Spleen (tissue), 13 donors: ENCODE measurements at places on chromosomes 3 and 15.
A peak's percentile ranks its signal among the peaks of the same experiment; 100 is the strongest.

GRCh38 chr15:84033793-84034553, 201.6 kb upstream of the GOLGA6L4 start:
- no peak for DNase-seq

GRCh38 chr3:145124900-145125678, 1035.9 kb downstream of the PLOD2 start:
- DNase-seq, result no peak

GRCh38 chr15:61731099-61731498, 329.1 kb downstream of the VPS13C start:
- DNase-seq, result no peak

GRCh38 chr3:156812521-156813335, 13.4 kb upstream of the LEKR1 start:
- DNase-seq, result no peak

DNA sequence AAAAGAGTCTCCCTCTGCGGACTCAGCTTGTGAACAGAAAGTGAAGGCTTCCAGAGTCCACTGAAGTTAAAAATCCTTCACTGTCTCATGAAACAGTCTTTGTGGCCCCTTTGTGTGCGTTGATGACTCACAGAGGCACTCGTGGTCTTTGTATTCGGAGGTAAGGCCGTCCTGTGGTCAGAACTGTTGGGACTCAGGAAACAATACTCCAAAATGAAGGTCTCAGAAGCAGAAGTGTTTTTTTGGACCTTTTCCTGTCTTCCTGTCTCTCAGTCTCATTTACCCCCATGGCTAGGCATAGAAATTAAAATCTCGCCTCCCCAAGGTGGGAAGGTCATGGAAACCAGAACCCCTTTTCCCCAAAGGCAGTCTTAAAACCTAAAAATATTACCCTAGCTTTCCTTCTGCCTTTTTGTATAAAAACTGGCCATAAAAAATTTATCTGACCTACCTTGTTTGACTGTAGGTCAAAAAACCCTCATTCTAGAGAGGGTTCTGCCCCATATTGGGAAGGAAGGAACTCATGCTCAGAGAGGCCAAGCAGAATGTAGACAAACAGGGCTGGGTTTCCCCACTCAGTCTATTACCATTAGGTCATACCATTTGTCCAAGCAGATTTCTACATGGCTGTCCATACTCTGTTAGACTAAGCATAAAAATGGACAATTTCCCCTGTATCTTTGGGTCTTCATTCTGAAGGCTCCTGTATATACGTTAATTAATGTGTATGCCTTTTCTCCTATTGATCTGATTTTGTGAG, 19.1 kb upstream of the EPB42 start:
- DNase-seq, result no peak

DNA sequence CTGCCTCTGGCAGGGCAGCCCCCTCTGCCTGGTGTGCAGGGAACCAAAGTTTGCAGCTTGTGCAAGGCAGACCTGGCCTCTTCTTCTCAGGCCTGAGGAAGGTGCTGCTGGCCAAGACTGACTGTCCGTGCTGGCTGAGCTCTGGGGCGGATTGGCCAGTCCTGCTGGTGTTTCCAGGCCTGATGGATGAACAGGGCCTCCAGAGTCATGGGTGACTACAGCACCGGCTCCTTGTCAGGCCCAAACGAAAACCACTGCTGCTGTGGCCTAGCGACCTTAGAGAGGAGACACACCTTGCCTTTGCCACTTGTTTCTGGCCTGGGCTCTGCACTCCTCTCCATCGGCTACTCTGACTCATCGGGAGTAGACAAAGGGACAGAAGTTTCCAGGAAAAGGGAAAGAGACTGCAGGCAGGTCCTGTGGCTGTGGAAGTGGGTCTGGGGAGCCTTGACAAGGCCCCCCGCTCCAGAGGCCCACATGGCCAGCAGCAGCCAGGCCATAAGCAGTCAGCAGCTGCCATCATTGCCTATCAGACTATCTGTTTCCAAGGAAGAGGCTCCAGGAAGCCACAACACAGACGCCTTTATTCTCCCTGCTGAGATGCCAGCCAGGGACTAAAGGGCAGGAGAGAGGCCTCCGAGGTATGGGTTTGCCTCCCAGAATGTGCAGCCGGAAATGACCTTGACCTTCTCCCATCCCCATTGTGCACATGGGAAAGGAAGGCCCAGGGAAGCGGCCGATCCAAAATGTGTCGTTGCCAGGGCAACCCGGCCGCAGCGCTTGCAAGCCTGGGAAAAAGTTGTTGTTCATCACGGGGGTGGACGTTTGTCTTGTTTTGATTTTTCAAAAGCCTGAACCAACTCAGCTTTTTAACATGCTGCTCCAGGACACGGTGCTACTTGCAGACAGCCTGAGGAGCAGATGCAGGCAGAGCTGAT, 160.5 kb downstream of the CHSY1 start:
- no peak for DNase-seq

DNA sequence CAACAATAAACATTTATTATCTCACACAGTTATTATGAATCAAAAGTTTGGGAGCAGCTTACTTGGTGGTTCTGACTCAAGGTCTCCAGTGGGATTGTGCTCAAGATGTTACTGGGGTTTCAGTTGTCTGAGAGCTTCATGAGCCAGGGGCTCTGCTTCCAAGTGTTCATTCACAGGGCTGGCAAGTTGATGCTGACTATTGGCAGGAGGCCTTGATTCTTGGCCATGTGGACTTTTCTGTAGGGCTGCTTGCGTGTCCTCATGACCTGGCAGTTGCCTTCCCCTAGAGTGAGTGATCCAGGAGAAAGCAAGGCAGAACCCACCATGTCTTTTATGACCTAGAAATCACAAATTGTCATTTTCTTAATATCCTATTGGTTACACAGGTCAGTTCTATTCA, 87.2 kb upstream of the TNFAIP8L3 start:
- DNase-seq, result no peak

- DNase-seq, result no peak
Measured at GRCh38 chr15:62985768-62986167, 56.8 kb upstream of the TPM1 start.

- DNase-seq, result no peak
Measured at GRCh38 chr3:140128631-140129030, 193.6 kb downstream of the CLSTN2 start.

- DNase-seq, result no peak
Measured at GRCh38 chr3:100297784-100298183, 36.8 kb upstream of the NIT2 start.

DNA sequence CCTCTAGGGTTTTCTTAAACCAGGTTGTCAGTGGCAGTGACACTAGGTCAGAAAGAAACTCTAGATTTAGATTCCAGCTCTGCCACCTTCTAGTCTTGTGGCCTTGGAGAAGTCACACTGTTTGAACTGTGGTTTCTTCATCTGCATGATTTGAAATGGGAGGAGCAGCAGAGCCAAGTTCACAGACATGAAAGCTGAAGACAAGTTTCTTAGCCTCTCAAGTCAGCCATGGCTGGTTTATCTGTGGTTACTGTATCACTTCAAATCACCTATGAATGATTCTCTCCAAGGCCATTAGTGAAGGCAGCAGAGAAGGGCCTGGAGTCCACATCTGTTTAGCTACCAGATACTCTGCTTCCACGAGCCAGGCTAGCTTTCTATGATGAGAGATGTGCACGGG, 15.6 kb downstream of the CLEC3B start:
- no peak for DNase-seq

DNA sequence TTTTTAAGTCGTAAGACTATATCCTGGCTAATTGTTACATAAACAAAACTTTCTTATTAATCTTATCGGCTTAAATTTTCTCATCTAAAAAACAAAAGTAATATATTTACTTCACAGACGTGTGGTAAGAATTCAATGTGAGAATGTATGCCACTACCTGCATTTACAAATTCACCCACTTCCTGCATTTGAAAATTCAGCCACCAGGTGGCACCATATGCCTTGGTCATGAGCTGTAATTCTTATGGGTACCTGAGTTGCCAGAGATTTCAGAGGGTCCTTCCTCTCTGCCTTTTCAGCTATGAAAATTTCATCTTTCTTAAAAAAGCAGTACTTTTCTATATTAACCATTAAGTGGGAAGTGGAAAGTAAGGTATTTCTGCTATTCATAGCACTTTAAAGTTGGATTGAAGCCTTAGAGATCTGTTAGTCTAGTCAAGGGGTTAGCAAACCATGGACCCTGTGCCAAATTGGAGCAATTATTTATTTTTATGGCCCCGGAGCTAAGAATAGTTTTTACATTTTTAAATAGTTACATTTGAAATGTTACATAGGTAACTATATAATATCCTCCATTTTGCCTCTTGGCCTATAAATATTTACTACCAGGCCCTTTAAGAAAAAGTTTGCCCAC, 127.8 kb downstream of the HCN4 start:
- DNase-seq, result no peak

- DNase-seq, result no peak
Measured at GRCh38 chr15:68053001-68053400, 1.1 kb upstream of the PIAS1 start.

GRCh38 chr15:49492830-49493229, 69.8 kb downstream of the FGF7 start:
- no peak for DNase-seq

GRCh38 chr15:31344823-31345605, 18.4 kb downstream of the KLF13 start:
- peak; percentile 86 for DNase-seq

DNA sequence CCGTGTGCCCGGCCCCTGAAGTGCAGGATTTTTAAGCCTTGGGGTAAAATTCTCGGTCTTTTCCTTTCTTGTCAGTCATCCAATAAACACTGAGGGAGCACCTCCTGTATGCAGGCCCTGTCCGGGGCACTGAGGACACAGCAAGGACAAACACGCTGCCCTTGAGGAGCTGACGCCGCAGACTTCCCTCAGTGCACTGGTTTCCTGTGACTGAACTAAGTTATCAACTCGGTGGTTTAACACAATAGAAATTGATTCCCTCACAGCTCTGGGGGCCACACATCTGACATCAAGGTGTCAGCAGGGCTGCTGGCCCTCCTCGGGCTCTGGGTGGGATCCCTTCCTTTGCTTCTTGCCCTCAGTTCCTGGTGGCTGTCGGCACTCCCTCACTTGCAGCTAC, 65.1 kb downstream of the ZNF445 start:
- no peak for DNase-seq

GRCh38 chr15:29116970-29117700, 152.5 kb downstream of the NSMCE3 start:
- DNase-seq, result no peak

GRCh38 chr15:87761736-87762509, 494.6 kb downstream of the NTRK3 start:
- no peak for DNase-seq

DNA sequence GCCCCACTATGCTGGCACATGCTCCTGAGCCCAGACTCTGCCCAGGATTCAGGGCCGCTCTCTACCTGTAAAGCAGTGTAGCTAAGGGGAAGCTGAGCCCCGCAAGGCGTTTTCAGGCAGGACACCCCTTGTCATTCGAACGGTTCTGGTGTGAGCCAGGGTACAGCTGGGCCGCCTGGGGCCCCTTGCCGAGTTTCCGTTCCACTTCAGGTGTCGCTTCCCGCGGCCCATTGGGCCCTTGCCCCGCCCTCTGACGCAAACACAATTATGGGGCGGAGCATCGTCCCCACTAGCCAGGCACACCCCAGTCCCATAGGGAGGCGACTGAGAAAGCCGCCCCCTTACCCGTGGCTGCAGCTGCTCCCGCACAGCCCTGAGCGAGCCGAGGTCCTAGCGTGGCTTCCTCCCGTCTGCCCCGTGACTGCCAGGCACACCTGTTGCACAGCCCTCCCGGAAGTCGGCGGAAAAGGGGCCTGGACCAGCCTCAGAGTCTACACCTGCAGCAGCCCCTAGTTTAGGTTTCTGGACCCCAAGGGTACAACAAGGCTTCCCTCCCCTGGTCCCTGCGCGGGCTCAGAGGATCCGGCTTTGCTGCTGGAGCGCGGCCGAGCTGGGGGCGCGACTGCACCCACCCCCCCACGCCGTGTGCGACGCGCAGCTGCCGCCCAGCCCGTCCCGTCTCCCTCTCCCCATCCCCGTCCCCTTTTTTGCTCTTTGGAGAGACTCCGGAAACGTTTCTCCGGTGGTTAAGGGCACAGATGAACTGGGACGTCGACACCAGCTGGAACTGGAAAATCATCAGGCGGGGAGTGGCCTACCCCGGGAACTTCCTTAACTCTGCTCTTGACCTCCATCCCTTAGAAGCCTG, at the start of gene PLSCR2:
Gene PLSCR2 (minus strand): TSS at position 412 of the 868 bp plus-strand sequence. CDS start 9,657 bp downstream, outside the sequence.
- peak; percentile 95 for DNase-seq

DNA sequence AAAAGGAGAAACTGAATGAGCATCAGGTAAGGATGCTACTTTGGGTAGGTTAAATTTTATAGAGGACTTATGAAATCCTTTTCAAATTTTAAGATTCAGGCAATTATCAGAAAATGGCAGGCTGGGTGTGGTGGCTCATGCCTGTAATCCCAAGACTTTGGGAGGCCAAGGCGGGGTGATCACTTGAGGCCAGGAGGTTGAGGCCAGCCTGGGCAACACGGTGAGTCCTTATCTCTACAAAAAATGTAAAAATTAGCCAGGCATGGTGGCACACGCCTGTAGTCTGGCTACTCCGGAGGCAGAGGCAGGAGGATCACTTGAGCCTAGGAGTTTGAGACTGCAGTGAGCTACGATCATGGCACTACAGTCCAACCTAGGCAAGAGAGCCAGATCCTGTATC, 23.1 kb downstream of the DCUN1D1 start:
- DNase-seq, result no peak

GRCh38 chr3:9666704-9667445, 17.6 kb downstream of the MTMR14 start:
- peak; percentile 4 for DNase-seq

DNA sequence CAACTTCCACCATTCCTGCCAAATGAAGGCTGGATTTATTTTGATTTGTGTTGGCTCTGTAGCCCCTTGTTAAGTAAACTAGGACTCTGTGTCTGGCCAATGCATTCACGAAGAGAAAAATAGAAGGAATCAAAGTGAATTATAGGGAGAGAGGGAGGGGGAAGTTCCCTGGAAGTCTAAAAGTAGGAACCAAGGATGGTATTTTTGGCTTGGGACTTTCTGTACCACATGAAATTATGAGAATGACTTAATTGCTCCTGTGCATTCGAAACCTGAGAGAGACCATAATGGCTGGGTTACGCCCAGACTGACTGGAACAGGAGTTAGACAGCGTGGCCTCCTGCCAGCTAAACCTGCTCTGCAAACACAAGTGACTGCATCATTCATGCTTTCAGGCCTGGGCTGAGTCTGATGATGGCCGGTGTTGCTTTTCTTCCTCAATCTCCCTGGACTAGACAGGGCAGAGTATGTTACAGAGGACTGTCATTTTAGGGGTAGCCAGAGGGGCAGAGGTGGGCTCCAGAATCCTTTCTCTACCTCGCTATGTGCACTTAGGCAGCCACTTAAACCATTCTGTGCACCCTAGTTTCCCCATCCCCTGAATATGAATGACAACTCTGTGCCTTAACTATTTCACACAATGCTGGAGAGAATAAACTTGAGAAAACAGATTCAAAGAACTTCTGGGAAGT, 58.9 kb downstream of the MYO1E start:
- no peak for DNase-seq

- DNase-seq, result no peak
Measured at GRCh38 chr3:84547971-84548970, 410.5 kb upstream of the CADM2 start.

GRCh38 chr15:63417721-63418120, 36.1 kb upstream of the CA12 start:
- no peak for DNase-seq

GRCh38 chr3:42369304-42369703, 41.1 kb downstream of the LYZL4 start:
- no peak for DNase-seq

- DNase-seq, result peak; percentile 69
Measured at GRCh38 chr15:90099868-90100831, 2.1 kb downstream of the IDH2 start.

GRCh38 chr3:29099296-29099695, 181.6 kb upstream of the RBMS3 start:
- no peak for DNase-seq
